ENCODE measurements at places on chromosomes 6 and 20.

- DNase-seq = no peak
Observed at GRCh38 chr6:170449835-170450753, 103.0 kb downstream of the PSMB1 start.

- DNase-seq = peak; percentile 32
Observed at GRCh38 chr20:10505827-10506226, 70.7 kb downstream of the SLX4IP start.

DNA sequence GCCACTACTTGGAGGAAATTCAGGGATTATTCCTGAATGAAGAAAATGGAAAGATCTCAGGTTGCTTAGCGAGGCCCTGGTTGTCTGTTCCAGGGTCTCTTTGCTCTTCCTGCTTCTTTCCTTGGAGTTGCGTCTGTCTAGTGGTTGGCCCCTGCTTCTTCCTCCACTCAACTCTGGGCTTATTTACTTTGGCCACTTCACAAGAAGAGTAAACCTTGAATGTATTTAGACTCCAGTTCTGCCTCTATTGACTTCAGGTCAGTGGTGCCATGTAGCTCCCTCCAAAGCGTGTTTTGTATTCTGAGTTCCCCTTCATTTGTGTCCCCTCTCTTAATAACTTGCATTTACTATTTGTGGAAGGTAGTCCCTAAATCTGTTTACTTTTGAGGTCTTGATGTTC is 456.5 kb downstream of the UTRN start:
- no peak for DNase-seq

- DNase-seq = no peak
Observed at GRCh38 chr20:18243802-18244201, 44.5 kb upstream of the ZNF133 start.

GRCh38 chr6:24445704-24446103 is 43.0 kb downstream of the MRS2 start:
- no peak for DNase-seq

Measured in fibroblast of mammary gland (primary cell).